ENCODE measurements at places on chromosomes 1 and 21. TPM values are rescaled to one million over a fixed set of nuclear protein-coding genes. Genes with fewer than 3 reads are reported as not detected.

GRCh38 chr1:5477716-5478115, 514.5 kb downstream of the NPHP4 start:
- no peak for DNase-seq
- no peaks in the 10 kb centered on the region for H3K27me3 ChIP-seq
- H3K36me3 ChIP-seq, result no peaks in the 10 kb centered on the region

SYTL1 gene
- total RNA-seq, result 4.1 TPM

FMN2 gene
- total RNA-seq, result 0.71 TPM

DNA sequence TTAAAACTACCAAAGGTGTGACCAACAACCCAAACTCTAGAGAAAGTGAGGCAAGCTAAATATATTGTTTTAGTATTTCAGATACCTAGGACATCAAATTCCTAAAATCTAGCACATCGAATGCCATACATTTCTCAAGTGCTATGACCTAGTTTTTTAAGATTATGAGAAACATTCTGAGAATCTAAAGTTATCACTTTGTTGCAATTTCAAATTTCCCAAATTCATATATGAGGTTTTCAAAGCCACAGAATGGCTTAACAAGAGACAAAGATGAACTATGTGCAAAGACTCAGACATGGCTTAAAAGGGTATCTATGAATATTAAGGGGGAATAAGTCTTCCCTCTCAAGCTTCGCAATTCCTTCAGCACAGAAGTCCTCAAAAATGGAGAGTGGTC, 6.8 kb downstream of the SCYL3 start:
- peaks cover 17% of the 10 kb centered on the region for H3K4me1 ChIP-seq
- H3K27ac ChIP-seq, result no peak overlapping the region
- DNase-seq, result no peak
- H3K4me3 ChIP-seq, result no peak overlapping the region
- no peaks in the 10 kb centered on the region for H3K27me3 ChIP-seq

GRCh38 chr1:224641030-224641429, 24.9 kb downstream of the CNIH3 start:
- no peak overlapping the region for H3K4me3 ChIP-seq
- no peak for DNase-seq
- no peak overlapping the region for H3K27ac ChIP-seq
- no peaks in the 10 kb centered on the region for H3K36me3 ChIP-seq
- no peaks in the 10 kb centered on the region for H3K4me1 ChIP-seq
- no peaks in the 10 kb centered on the region for H3K27me3 ChIP-seq

- H3K4me1 ChIP-seq, result no peaks in the 10 kb centered on the region
- no peak overlapping the region for H3K27ac ChIP-seq
- no peaks in the 10 kb centered on the region for H3K27me3 ChIP-seq
- H3K36me3 ChIP-seq, result no peaks in the 10 kb centered on the region
Observed at GRCh38 chr1:99457381-99458165, 188.3 kb upstream of the PALMD start.

DNA sequence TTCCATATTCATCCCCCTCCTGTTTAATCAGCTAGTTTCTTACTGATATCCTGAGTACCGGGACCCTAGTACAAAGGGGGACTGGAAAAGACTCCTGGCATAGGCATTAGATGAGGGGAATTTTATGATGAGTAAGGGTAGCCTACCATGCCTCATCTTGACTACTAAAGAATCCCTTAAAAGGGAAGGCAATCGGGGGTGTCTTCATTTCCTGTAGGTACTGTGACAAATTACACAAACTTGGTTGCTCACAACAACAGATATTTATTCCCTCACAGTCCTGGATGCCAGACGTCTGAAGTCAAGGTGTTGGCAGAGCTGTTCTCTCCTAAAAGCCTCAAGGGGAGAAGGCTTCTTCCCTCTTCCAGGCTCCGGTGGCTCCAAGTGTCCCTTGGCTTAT, 28.9 kb upstream of the RUNX1 start:
- no peak overlapping the region for H3K27ac ChIP-seq
- no peaks in the 10 kb centered on the region for H3K36me3 ChIP-seq
- no peak overlapping the region for H3K4me3 ChIP-seq
- no peaks in the 10 kb centered on the region for H3K4me1 ChIP-seq
- no peak for DNase-seq

DNA sequence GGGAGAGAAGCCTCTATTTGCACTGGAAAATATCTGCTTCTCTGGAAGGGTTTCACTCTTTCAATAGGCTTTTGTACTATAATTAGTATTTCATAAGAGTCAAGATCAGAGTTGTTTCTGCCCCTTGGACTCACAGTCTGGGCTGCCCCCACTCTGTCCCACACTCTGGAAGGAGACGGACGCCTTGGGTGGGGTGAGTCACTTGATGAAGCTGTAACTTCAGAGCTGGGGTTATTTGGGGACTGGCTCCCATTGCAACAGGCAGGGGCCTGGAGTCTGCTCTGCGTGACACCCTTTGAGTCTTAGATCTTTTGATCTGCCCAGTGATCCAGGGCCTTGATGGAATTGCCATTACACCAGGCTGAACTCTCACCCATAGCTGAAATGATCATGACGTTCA, 4.0 kb upstream of the KCNA10 start:
- no peak overlapping the region for H3K4me3 ChIP-seq
- no peak overlapping the region for H3K27ac ChIP-seq
- H3K36me3 ChIP-seq, result no peaks in the 10 kb centered on the region
- H3K27me3 ChIP-seq, result no peaks in the 10 kb centered on the region
- peaks cover 6% of the 10 kb centered on the region for H3K4me1 ChIP-seq

DNA sequence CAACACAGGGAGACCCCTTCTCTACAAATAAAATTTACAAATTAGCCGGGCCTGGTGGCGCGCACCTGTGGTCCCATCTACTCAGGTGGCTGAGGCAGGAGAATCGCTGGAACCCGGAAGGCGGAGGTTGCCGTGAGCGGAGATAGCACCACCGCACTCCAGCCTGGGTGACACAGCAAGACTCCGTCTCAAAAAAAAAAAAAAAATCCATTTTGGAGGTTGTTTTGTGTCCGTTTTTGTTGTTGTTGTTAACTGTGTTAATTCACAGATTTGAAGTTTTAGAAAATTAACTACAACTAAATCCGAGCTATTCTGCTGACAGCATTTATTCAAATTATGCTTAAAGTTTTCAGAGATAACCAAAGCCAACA, 618 bp downstream of the CLCC1 start:
- peak overlapping the region; percentile 93 for H3K27ac ChIP-seq
- no peaks in the 10 kb centered on the region for H3K36me3 ChIP-seq
- H3K4me1 ChIP-seq, result peaks cover 23% of the 10 kb centered on the region
- peak overlapping the region; percentile 70 for H3K4me3 ChIP-seq
- no peaks in the 10 kb centered on the region for H3K27me3 ChIP-seq
- DNase-seq, result no peak

DNA sequence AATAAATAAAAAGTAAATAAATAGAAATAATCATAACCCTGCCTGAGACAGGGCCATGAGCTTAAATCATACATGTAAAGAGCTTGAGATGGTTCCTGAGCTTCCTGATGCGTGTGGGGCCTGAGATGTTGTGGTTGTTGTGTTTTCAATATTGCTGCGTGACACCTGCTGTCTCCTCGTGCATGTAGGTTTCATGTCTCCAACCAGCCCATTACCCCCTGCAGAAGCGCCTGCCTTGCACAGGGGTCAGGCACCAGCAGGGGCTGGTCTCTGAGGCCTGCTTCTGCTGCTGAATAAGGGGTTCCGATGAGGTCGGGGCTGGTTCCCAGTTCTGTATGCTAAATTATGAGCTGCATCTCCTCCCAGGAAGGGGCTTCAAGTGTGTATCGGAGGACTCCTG, 15.9 kb downstream of the UMODL1 start:
- H3K4me1 ChIP-seq, result peaks cover 12% of the 10 kb centered on the region
- DNase-seq, result no peak

DNA sequence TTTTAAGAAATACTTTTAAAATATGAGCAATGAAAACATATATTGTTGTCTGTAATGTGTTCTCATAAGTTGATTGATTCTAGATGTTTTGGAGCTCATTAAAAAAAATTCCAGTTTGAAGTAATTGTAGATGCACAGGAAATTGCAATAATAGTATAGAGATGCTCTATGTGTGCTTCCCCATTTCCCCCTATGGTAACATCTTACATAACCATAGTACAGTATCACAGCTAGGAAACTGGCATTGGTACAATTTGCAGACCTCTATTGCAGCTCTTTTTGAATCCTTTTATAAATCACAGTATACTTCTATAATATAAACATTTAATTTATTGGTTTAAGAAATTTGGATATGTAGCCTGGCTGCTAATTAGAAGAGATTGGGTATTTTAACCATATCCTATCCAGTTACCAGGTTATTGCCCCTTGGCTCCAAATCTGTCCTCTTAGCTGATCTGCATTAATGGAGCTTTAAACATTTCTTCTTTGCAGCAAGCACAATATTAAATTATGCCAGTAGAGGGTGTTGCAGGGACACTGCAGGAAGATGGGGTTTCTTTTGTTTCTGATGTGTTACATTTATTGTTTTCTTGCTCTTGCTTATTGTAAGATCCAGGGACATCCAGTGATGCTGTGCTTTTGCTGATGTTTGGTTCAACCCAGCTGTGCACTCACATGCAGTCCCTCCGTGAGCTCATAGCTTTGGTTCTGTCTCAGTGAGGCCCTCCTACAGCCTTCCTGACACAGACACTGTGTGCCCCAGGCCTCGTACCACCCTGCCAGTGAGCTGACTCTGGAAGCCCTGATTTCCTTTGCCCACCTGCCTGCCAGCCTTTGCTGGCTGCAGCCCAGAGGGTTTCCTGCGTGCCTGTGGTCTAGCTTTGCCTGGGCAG, 103.3 kb downstream of the RABGAP1L start:
- no peaks in the 10 kb centered on the region for H3K4me1 ChIP-seq
- DNase-seq, result no peak
- no peak overlapping the region for H3K27ac ChIP-seq
- H3K27me3 ChIP-seq, result no peaks in the 10 kb centered on the region
- H3K4me3 ChIP-seq, result no peak overlapping the region

- no peak for DNase-seq
- no peaks in the 10 kb centered on the region for H3K4me1 ChIP-seq
- no peaks in the 10 kb centered on the region for H3K27me3 ChIP-seq
Observed at GRCh38 chr1:116337398-116337797, 35.6 kb upstream of the ATP1A1 start.

- H3K27me3 ChIP-seq, result no peaks in the 10 kb centered on the region
- no peak for DNase-seq
- H3K4me3 ChIP-seq, result no peak overlapping the region
- no peaks in the 10 kb centered on the region for H3K4me1 ChIP-seq
Observed at GRCh38 chr1:161073474-161074121, 3.9 kb upstream of the ARHGAP30 start.

DNA sequence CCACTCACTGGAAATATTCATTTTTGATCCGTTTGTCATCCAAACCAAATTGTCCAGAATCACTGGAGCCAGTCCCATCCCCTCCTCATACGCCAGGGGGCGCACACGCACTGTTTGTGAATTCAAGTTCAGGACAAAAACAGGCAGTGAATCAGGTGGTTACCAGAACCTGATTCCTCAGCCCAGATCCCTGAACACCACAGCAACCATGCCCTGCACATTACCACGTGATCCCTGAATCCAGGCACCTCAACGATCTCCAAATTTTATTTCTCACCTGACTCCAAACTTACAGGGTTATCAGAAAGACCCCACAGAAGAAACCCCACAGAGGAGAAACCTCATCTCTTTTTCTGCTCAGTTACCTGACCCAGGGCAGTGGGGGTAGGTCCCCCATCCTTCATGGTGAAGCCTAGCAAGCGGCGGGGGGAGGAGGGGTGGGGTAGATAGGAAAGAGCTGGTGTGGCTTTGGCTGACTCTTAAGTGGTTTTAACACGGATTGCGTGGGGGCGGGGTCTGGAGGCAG, 1.4 kb upstream of the PTPRF start:
- no peaks in the 10 kb centered on the region for H3K27me3 ChIP-seq
- peaks cover 7% of the 10 kb centered on the region for H3K4me1 ChIP-seq
- H3K27ac ChIP-seq, result no peak overlapping the region
- H3K36me3 ChIP-seq, result no peaks in the 10 kb centered on the region
- no peak overlapping the region for H3K4me3 ChIP-seq

EPHA8 gene
- not detected for total RNA-seq

All from thoracic aorta (tissue), 2 donors.